ENCODE measurements at places on chromosomes 3 and 15.

DNA sequence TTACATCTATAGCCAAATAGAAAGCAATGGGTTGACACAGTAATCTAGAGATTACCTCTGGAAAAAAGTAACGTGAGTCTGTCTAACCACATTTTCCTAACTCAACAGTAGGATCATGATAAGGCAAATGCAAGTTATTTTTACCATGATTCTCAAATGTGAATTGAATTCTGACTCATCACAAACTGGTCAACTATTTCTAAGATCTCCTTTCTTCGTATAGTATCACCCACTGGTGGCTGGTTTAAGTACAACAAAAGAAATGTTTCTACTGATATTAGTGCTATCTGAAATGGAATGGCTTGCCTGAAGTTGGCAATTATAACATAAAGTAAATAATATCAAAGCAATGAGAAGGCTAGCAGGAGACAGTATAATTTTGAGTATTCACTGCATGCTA is 102.2 kb downstream of the ABI3BP start:
- DNase-seq = no peak

- DNase-seq = no peak
Measured at GRCh38 chr15:63896336-63897115, 62.8 kb upstream of the HERC1 start.

DNA sequence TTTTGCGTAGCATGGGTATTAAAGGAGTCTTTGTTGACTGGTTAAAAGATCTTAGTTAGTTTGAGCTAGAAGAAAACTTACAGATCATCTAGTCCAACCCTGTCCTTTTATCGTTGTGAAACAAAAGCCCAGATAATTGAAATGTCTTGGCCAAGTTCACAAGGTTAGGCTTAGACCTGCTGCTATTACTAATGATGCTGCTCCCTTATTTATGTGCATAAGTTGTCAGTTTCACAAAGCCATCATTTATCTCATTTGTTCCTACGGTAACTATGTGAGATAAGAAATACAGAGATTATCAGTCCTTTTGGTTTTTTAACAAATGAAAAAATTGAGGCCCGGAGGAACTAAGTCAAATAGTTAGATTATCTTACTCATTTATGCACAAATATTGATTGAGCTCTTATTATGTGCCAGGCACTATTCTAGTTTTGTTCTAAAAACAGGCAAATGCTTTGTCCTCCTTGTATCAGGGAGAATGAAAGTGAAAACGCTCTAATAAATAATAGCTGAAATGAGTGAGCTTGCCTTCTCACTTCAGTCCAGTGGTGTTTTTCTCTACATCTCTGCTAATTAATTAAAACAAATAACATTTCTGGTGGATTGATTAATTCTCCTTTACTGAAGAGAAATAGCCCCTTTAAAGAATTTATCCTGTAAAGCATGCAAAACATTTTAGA is 49.1 kb upstream of the TPRG1 start:
- DNase-seq = no peak

DNA sequence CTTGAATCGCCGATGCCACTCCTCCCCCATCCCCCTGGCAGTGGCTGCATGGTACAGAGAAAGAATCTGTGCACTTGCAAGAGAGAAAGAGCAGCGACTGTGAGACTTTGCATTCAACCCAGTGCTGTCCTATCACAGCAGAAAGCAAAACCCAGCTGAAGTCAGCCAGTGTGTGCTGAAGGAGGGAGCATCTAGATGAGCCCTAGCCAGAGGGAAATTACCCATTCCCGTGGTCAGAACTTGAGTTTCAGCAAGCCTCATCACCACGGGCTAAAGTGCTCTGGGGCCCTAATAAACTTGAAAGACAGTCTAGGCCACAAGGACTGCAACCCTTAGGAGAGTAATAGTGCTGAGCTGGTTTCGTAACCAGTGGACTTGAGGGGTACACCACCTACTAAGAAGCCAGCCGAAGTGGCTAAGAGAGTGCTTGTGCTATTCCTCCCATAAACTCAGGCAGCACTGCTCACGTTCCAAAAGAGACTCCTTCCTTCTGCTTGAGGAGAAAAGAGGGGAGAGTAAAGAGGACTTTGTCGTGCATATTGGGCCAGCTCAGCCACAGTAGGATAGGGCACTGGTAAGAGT is 15.2 kb upstream of the PIK3R4 start:
- DNase-seq = no peak
